ENCODE measurements at places on chromosomes 6 and 20.

DNA sequence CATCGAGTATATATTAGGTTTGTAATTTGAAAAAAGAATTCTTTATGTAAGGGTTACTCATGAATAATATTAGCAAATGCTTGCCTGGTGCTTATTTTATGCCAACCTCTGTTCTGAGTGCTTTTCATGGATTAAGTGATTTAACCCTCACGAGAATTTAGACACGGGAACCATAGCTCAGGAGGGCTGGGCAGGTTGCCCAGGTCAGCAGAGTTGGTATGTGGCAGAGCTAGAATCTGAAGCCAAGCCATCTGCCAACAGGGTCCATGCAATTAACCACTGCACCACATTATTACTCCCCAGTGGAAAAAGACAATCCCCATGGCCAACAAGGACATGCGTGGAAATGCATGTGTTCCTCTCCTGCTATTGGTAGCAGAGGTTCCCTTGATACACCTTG is 345.6 kb downstream of the CDC5L start:
- no peak for DNase-seq

DNA sequence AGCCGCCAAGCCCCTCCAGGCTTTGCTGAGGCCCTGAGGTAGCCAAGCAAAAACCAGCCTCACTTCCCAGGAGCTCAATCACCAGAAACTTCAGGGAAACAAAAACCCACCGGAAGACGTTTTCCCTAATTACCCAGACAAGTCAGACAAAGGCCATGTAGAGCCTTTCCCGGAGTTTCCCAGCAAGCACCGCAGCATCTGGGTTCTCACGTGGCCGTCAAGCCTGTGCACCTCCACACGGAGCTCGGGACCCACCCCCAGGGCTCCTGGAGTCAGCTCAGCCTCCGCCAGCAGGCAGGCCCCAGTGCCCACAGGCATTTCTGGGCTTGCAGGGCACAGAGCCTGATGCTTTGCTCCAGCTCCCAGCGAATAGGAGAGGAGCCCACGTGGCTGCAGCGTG is 10.1 kb upstream of the MRGBP start:
- DNase-seq, result no peak

GRCh38 chr20:11676630-11677287 is 240.9 kb upstream of the BTBD3 start:
- peak; percentile 8 for DNase-seq

DNA sequence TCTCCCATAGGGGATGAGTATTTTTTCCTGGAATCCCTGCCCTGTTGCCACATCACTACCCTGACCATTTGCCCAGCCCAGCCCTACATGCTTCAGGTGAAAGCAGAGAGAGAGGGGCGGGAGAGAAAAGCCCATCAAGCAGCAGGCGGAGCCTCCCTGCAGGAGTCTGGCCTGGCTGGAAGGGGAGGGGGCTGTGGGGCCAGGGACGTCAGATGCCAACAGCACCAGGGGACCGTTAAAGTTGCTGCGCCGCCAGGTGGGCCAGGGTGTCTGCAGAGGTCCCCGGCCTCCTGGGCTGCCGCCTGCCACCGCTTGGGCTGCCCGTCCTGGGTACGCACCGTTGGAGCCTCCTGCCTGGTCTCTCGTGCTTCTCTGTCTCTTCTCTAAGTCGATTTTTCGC is 757 bp upstream of the R3HDML start:
- no peak for DNase-seq

- no peak for DNase-seq
Observed at GRCh38 chr6:114144887-114145851, 174.2 kb upstream of the HDAC2 start.

GRCh38 chr6:34080357-34080756 is 65.5 kb downstream of the GRM4 start:
- DNase-seq, result no peak

DNA sequence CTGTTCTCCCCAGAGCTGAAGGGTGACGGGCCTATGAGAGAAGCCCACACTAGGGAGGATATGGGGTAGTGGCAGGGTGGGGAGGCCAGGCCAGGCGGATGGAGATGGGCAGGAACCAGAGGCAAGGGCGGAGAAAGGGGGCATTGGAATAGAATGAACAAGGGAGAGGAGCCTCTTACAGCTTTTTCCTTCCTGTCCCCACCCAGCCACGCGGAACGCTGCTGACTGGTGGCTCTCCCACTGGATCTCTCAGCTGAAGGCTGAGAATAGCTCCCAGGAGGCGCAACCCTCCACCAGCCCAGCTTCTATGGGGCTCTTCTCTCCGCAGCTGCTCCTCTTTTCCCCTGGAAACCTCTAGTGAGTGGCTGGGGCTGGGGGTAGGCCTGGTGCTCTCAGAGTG is 10.8 kb downstream of the DLK2 start:
- no peak for DNase-seq

GRCh38 chr6:16623731-16624130 is 137.5 kb downstream of the ATXN1 start:
- DNase-seq, result no peak

GRCh38 chr6:22112461-22112860 is 184.4 kb downstream of the PRL start:
- no peak for DNase-seq

DNA sequence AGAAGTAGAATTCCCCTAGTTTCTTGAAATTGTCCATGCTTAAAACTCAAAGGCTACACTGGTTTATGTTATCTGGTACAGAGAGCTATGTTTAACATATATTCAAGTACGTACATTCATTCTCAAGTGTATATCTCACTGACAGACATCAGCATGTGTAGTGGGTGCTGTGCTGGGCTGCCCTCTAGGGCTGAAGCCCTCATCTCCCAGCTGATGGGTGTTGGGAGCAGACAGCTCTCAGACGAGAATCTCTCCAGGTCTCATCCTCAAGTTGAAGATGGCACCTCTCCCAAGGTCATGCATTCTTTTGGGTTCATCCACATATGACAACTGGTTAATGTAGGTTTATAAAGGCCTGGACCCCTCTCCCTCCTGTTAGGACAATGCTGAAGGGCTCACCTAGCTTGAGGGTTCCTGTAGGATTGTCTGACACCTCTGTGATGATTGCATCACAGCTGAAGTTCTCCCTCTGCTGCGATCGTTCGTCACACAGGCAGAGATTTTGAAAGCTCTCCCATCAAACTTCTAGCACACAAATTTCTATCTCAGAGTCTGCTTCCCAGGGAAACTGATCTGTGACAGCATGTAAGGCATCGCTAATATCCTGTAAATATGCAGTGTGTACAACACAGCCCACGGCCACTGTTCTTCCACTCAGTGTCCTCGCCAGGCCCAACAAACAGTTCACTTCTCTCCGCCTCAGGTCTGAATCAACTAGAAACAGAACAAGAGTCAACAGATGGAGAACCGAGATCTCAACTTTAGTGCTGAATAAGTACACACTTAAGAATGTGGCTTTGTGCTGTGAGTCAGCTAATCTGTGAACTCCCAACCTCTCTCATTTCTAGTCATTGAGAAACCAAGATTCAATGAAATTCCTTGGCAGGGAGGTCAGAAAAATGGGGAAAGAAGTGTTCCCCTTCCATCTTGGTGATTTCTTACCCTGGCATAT is 43.2 kb downstream of the PREP start:
- no peak for DNase-seq
